A549 (cell line): ENCODE measurements at places on chromosomes 1 and 21.

DNA sequence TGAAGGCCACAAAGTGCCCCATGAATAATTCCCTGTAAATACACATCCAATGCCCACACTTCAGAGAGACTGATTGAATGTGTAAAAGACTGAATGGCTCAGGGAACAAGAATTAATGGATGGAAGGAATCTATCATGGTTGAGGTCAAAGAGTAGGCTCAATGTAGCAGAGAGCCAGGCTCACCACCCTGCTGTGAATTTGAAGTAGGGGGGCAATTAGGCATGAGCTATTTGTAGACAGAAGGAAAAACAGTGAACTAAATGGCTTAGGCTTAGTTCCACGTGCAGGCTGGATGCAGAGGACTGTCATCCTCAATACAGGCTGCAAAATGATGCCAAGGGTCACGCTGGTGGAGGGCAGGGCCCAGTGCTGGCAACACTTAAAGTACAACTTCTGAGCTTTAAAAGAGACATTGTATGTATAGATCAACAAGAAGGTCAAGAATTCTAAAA, 22.9 kb upstream of the IGSF3 start:
- DNase-seq = no peak

GRCh38 chr1:43834280-43835081, 99.1 kb upstream of the ARTN start:
- DNase-seq = no peak

GRCh38 chr21:26954662-26955121, 12.2 kb downstream of the ADAMTS5 start:
- no peak for DNase-seq

DNA sequence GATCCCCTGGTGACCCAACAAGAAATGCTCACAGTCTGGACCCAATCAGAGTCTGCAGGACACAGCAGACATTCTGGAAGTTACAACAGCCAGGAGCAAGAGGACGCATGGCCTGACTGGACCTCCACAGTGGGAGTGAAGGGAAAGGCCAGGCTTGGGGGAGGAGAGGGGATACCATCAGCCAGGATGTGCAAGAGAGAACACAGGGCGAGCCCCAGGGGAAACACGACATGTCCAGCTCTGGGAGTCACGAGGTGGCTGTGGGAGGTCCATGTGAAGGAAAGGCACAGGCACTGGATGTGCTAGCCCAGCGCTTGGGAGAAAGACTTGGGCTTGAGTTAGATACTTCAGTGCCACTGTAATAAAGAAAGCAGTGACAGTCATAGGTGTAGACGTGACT, 87.3 kb downstream of the HSF2BP start:
- DNase-seq = no peak

GRCh38 chr1:7503691-7504437, 267.2 kb upstream of the VAMP3 start:
- no peak for DNase-seq

DNA sequence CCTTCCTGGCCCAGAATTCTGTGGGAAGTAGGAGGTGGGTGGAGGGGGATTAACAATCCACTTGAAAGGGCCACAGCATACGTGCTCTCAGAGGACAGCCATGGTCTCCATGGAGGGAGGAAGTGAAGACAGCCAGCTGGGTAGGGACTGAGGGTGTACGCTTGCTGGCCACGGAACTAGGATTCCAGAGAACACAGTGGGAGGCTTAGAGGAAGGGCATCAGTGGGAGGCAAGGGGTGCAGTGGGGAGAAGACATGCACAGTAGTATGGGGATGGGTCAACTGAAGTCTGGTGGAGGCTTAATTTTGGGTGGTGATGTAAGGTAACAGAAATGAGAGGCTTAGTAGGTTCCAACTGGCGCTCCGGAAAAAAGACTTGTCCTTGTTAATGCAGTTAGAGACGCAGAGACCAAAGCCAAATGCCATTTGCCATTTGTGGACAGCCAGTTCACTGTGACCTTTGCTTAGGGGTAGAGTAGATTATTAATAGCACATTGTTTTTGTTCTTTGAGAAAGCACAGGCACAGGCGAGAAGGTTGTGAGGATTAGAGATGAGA, 103.0 kb downstream of the ZSCAN20 start:
- no peak for DNase-seq

- no peak for DNase-seq
These were observed 43.3 kb downstream of the GPR3 start for GRCh38 chr1:27435566-27436203.

- DNase-seq = no peak
These were observed 5.4 kb upstream of the DISP3 start for GRCh38 chr1:11473491-11474034.

GRCh38 chr1:232292239-232292638, 337.7 kb downstream of the SIPA1L2 start:
- DNase-seq = no peak

DNA sequence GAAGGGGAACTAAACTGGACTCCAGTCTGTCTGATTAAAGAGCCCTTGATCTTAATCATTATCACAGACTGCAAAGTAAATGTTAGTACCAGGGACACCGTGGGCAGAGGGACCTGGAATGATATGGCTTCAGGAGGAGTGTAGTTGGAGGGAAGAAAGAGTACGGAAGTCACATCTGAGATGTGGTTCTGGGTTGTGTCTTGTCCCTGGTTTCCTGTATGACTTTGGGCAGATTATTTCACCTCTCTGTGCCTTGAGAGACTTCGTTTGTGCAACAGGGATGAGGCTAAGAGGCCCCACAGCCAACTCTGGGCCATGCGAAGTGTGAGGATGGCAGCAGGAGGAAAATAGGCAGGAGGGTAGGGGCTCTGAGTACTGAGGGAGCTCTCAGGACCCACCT, 76.1 kb upstream of the SLC2A1 start:
- DNase-seq = no peak

GRCh38 chr21:40054403-40054802, 187.2 kb downstream of the PCP4 start:
- no peak for DNase-seq

DNA sequence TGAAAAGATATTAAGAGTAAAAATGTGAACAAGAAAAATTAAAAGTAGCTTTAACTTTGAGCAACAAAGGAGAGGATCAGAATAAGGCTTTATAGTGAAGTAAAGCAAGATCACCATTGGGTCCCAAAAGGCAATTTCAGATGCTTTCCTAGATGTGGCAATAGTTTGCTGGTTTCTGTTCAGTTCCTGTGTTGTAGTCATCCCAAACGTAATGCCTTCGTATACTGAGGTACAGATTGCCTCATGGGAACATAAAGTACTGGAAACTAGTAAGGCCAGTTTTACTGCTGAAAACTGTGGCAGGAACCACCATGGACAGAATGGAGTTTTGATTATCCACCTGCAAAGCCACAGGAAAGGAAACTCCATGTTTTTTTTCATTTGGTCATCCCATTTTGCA, 283.5 kb upstream of the SGIP1 start:
- DNase-seq = no peak

GRCh38 chr1:217067642-217068041, 344.4 kb upstream of the ESRRG start:
- DNase-seq = no peak

DNA sequence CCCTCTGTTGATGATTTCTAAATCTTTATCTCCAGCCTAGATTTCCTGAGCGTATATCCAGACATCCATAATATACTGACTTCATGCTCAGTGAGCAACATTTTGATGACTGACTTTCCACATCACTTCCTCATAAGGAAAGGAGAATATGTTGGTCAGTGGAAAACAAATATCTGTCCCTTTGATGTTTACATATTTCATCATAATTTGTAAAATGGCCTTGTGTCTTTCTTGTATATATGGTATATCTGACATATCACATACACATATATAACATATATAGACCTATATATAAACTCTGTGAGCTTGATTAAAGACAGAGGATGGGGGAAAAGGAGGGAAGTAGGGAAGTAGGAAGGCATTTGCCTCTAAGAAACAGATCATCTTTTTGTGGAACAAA, 18.6 kb downstream of the ZBTB8A start:
- DNase-seq = no peak

DNA sequence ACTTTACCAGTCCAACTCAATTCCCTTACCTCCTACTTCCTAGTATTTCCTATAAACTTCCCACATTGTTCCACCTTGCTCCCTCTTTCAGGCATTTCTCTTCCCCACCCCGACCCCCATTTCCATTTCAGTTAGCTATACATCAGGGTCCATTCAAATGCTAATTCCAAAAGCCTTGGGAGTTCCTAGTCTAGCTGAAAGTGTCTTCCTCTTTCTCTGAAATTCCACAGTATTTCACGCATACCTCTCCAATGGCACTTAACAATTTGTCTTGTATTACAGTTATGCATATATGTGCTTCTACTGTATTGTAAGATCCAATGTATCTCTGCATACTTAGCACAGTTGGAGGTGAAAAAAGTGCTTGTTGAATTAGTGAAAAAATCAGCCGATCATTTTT, 94.9 kb downstream of the ZNF644 start:
- no peak for DNase-seq

GRCh38 chr1:24383381-24383940, 30.1 kb downstream of the STPG1 start:
- DNase-seq = no peak

GRCh38 chr1:118100686-118101514, 84.1 kb downstream of the SPAG17 start:
- DNase-seq = no peak

- DNase-seq = peak; percentile 47
These were observed 42.5 kb downstream of the RPRD2 start for GRCh38 chr1:150406483-150406882.

DNA sequence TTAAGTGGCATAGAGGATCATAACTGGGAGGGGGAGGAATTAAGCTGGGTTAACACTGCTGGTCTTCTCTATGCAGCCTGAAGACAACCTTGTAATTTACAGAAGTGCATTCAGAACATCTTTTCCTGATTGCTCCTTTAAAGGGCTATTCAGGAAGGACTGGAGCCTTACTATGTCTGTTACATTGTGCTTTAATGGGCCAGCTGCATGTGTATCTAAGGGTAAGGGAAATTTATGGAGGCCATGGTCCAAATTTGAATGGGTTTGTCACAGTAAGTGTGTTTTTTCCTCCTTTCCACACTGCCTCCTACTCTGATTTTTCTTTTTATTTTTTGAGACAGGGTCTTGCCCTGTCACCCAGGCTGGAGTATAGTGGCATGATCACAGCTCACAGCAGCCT, 19.6 kb downstream of the C1orf21 start:
- DNase-seq = no peak

- DNase-seq = peak; percentile 58
These were observed at the start of gene MEGF6 for GRCh38 chr1:3611170-3612019. MEGF6 (minus strand) TSS chr1:3611508; CDS start chr1:3611268, 240 bp downstream.

DNA sequence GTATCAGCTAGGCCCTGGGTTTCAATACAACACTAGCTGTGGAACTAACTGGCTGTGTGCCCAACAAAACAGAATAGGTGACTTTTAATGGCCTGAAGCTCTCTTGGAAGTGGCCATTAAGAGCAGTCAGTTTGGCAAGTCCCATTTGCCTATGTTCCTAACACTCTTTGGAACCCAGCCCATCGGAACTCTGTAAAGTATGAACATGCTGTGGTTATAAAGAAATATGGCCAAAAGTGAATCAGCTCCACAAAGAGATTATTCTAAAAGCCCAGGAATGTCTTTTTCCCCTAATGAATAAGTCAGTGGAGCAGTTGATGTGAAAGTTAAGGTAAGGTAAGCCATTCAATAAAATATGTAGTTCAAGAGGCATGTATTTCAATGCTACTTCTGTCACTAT, 223.7 kb upstream of the ADAMTS5 start:
- no peak for DNase-seq

- no peak for DNase-seq
These were observed 53.7 kb downstream of the CACHD1 start for GRCh38 chr1:64523413-64524337.
